T-helper 9 cell (primary cell): ENCODE measurements at places on chromosomes 7 and 10.

- no peak for DNase-seq
Measured at GRCh38 chr7:7859411-7859810, 109.2 kb upstream of the GLCCI1 start.

DNA sequence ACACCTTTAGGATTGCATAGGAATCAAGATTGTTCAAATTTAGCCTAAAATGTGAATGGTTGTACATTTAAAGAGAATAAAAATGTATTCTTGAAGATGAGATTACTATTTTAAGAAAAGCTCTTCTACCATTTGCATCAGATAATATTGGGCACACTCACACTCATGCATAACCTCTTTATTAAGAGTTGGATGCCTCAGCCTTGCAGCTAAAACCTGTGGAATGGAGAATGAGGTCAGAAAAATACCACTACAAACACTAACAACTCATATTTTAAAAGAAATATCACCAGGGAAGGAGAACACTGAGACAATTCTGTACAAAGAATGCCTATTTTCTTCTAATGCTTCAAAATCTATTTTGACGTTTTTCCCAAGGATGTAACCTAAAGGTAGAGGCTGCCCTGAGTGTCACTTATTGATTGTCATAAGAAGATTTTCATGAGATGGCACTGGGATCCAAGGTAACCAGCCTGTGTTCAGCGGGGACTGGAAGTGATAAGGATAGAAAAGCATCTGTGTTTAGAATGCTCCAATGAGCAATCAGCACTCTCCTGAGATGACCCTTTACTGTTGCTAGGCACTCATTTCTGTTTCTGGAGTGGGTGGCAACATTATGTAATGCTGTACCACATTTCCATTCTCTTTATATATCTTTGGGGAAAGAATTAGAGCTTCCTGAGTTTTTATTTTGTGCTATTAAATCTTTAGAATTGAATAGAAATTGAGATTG is 26.6 kb downstream of the REEP3 start:
- DNase-seq = no peak

DNA sequence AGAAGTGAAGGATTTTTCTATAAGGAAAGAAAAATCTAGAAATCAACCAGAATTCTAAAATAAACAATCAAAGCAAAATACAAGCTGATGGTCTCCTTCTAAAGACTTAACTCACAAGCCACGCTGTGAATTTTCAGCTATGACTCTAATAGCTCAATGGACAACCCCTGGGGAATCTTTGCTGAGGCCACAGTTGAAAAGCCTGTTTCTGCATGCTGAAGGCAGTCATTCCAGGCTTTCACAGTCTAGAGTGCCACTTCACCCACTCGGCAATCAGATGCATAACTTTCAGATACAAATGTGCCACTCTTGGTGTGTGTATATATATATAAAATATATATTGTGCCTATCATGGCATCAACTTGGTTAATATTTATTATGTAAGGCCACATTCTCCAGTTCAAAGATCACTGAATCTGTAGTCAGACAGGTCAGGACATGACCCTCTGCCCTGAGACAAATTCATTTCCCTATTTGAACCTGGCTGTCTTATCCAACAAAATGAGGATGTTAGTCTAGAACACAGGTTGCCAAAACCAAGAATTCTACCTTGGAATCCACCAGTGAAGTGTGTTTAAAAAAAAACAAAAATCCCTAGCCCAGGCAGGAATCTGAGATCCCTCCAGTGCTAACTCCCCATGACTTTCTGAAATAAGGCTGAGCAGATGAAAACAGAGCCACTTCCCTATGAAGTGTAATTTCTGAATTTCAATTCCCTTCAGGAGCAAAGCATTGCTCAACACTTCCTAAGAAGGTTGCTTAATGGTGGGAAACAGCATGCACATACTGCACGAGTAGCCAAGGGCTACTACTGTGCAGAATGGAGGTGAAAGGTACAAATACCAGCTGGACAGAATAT is 9.9 kb downstream of the LIPA start:
- DNase-seq = no peak

DNA sequence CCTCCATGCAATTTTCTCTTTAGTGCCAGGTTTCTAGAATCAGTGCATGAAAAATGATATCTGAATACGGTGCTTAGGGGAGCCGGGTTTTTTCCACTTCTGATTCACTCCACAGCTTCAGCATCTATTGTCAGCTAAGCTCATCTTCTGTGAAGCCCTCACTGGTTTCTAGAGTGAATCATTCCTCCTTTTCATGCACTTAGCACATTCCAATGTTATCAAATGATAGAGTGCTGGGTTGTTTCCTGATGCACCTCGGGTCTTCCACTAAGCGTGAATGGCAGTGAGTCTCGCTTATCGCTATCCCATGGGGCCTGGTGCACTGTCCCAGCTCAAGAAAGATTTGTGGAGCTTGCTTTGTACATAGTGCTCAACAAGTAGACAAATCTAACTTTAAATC is 170.9 kb upstream of the RHEB start:
- no peak for DNase-seq

DNA sequence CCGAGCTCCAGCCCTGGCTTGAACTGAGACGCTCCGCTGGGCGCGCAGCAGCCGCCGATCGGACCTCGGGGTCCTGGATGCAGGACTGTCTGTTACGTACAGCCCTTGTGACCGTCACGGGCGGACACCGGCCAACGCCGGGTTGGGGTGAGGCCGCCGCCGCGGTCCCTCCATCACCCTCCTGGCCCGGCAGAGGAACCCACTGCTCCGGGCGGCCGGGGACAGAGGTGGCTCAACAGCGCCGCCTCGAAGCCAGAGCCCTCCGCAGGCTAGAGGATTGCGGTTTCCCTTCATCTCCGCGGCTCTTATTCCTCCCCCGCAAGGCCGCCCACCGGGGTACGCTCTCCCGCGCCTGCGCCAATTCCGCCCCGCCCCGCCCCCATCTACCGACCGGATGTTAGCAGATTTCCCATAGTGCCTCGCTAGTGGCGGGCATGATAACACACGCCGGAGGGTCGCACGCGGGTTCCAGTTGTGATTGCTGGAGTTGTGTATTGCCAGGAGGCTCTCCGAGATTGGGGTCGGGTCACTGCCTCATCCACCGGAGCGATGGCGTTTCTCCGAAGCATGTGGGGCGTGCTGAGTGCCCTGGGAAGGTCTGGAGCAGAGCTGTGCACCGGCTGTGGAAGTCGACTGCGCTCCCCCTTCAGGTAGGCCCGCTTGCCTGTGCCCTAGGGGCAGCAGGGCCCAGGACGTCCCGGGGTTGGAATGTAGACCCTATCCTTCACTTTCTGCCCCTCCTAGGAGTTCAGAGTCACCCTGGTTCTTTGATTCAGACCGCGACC is at the start of gene TFAM:
Gene TFAM, plus strand, starts transcription at position 412 of the 785 bp plus-strand sequence. Its CDS starts 138 bp downstream, at position 550.
- peak; percentile 97 for DNase-seq

GRCh38 chr7:150383710-150384397 is 4.7 kb downstream of the ZNF775 start:
- no peak for DNase-seq

- DNase-seq = peak; percentile 55
Measured at GRCh38 chr10:34637418-34637911, 177.6 kb downstream of the PARD3 start.

- no peak for DNase-seq
Measured at GRCh38 chr10:96711048-96711728, 9.1 kb downstream of the PIK3AP1 start.

DNA sequence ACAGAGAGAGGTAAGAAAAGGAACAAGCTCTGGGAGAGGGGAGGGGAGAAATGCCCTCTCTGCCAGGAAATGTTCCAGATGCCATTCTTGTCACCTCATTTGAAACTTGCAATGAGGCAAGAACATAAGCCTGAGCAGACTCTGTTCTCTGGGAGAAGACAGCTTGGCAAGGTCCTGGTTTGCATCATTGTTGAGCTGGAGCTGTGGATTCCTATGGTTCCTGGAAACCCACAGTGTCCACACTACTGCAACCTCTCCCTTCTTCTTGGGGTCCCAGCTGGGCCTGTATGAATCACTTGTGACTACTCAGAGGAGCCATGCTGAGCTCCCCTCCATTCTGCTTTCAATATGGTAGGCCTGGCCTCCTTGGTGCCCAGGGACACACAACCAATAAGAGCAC is 60.8 kb upstream of the HECTD2 start:
- no peak for DNase-seq

GRCh38 chr7:13067036-13067435 is 379.6 kb downstream of the ARL4A start:
- no peak for DNase-seq

- no peak for DNase-seq
Measured at GRCh38 chr10:72044417-72045041, 43.8 kb downstream of the SPOCK2 start.

DNA sequence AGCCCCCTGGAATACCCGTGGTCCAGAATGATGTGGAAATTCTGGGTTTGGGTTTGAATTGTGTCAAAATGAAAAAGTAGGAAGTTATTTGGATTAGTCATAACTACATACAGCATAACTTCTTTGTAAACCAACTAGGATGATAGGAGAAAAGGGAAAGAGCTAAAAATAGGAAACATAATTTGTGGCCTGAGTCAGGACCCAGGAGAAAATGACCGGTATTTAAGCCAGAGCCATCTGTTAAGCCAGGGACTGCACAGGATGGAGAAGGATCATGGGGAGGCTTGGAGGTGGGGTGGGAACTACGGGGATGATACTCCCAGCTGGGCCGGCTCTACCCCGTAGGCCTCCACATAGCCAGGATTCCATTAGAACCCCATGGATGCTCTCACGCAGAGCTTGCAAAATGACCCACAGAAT is 98.6 kb downstream of the MYOF start:
- no peak for DNase-seq

DNA sequence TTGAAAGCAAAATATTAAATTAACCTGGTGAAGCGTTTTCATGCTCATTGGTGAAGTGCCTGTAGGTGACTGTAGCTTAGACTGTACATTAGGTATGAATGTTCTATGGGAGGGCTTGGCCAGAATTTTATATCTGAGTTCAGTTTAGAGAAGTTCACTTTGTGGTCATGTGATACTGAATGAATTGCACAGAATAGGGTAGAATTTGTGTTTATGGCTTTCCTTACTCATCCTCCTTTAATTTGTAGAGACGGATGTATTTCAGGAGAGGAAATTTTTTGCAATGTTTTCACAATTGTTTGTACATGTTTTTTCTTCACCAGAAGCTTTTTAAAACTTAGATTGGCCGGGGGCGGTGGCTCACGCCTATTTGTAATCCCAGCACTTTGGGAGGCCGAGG is 32.3 kb downstream of the REEP3 start:
- DNase-seq = no peak

DNA sequence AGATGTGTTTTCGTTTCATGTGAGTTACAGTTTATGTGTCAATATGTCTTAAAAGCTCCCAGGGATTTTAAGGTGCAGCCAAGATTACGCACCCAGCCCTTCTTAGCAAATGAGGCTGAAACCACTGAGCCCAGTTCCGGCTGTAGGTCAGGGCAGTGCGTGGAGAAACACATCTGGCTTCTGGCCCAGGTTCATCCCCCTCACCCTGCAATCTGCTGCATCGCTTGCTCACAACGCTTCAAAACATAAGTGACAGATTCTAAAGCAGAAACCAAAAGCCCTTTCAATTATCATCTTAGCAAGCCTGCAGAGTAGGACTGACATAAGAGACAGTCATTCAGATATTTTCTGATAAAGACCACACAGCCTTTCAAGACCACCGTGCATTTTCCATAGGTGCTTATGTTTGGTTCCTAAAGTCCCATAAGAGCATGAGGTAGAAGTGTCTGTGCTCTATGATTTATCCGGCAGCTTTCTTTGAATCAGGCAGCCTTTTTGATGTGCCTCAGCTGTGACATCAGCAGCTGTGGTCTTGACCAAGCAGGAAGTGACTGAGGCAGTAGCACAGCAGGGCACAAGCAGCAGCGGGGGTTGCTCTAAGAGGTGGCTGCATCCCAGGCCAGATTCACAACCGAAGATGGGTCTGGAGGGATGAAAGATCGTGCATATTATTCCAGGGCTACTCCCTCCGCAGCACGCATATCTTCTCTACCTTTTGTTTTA is 72.1 kb upstream of the LYZL2 start:
- peak; percentile 40 for DNase-seq

DNA sequence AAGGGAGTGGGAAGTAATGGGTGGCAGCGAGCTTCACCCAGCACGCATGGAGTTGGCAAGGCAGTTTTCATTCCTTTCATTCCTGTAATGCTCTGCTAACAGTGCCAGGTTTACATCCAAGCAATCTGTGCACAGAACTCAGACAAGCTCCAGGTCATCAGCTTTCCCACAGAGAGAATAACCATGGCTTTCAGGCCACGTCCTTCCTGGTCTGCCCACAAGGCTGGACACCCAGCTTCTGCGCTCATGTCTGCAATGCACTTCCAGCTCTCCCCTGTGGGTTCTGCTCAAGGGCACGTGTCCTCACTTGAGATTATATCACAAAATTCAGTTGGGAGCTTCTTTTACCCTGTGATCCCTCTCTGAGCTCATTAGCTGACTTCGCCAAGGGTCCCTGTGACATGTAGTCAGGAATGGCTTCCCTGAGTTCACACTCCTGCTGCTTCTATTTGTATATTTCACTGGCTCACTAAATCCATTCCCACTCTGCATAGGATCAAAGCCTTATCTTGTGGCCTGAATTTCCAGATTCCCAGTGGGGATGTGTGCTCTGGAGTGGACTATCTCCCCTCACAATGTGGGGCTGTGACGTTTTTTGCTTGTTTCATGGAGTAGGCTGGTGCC is 18.6 kb downstream of the AKR1C2 start:
- no peak for DNase-seq

DNA sequence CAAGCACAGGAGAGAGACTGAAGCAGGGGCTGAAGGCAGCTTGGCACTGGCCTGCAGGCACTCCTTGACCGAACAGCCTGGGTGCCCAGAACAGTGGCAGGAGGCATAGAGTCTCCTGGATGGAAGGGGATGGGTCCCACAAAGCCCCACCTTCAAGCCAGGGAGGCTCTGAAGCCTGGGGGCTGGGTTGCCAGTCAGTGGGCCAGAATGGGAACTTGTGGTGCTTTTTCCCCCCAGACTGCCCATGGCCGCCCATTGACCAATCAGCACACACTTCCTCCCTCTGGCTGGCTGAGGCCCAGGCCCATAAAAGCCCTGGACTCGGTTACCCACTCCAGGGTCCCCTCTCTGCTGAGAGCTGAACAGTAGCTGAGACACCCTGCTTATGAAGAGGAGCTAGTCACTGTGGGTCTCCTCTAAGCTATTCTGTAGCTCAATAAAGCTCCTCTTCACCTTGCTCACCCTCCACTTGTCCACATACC is 109.6 kb downstream of the ELAPOR2 start:
- no peak for DNase-seq

DNA sequence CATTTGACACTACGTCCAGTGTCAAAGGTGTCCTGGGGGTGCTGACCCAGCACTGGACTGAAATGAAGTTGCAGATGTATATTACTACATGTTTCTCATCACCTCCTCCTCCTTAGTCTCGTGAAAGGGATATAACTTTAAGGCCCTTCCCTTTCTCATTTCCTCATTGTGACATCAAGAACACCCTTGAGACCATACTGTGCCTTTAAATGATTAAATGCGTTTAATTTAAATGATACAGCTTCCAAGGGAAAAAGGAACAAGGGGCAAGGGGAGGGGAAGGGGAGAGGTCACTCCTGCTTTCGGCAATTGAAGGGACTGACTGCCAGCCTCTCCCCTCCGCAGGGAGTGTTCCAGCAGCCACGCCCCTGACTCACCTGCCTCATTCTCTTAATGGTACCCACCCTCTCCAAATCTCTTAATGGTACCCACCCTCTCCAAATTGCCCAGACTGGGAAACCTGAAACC is 80.5 kb upstream of the KMT2E start:
- DNase-seq = no peak

GRCh38 chr10:124701435-124701834 is 42.7 kb downstream of the FAM53B start:
- DNase-seq = no peak

- DNase-seq = no peak
Measured at GRCh38 chr10:48507933-48508790, 96.7 kb downstream of the ARHGAP22 start.

GRCh38 chr10:124708922-124709520 is 35.2 kb downstream of the FAM53B start:
- DNase-seq = no peak
